ENCODE measurements at places on chromosomes 16 and 17. TPM values are rescaled to one million over a fixed set of nuclear protein-coding genes. Genes with fewer than 3 reads are reported as not detected.

DNA sequence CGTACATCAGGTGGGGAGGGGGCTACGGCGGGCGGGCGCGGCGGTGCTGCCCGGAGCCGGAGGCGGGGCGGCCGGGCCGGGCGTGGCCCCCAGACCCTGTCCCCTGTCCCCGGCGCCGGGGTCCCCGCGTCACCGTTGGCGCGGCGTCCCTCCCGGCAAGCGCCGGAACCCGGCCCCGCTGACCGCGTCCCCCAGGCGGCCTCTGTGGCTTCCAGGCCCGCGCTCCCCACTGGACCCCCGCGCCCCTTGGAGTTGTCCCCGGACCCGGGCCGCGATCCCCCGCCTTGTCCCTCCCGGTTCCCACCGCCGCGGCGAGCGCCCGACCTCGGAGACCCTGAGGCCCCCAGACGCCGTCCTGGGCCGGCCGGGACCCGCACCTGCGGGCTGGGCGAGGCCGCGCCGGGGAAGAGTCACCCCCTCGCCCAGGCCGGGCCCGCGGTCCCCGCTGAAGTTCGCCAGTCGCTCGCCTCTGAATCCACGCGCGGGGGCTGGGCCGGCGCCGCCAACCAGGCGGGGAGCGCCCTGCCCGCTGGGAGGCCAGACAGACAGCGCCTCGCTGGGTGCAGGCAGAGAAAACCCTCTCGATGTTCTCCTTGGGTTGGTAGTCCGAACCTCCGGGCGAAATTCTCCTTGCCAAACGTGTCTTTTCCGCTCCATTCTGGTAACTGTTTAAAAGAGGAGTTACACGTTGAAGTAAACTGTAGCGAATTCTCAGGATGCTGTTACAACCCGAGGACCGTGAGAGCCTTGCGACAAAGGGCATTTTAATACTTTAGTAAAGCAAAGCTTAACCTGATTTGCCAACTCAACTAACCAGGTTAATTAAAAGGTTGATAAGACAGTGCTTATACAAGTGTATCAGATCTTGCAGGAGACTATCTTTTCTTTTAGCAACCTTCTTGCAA, 761 bp downstream of the GAN start:
- H3K27me3 ChIP-seq, result no peaks in the 10 kb centered on the region
- no peaks in the 10 kb centered on the region for H3K36me3 ChIP-seq
- peak overlapping the region; percentile 95 for H3K4me3 ChIP-seq
- peak overlapping the region; percentile 89 for H3K27ac ChIP-seq
- DNase-seq, result peak; percentile 36
- H3K4me1 ChIP-seq, result peaks cover 20% of the 10 kb centered on the region

DNA sequence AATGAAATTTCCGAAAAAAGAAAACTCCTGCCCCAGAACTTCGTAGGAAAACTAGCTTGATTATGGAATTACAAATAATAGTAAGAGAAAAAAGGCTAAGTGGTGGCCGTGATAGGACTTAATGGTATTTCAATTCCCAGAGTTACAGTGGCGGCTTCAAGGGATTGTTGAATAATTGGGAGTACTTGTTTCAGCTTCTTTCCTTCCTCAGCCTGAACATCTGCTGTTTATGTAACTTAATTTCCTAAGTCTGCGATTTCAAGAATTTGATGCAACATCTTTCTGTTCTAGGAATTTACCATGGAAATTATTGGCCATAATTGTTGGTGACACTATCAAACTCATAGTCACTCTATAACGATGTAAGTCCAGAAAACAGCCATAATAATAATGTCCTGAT, 684 bp upstream of the APPBP2 start:
- DNase-seq, result no peak
- peak overlapping the region; percentile 93 for H3K4me3 ChIP-seq
- H3K4me1 ChIP-seq, result peaks cover 17% of the 10 kb centered on the region
- peaks cover 16% of the 10 kb centered on the region for H3K36me3 ChIP-seq

- H3K4me3 ChIP-seq, result no peak overlapping the region
- H3K36me3 ChIP-seq, result no peaks in the 10 kb centered on the region
- no peak overlapping the region for H3K27ac ChIP-seq
- no peak for DNase-seq
- no peaks in the 10 kb centered on the region for H3K4me1 ChIP-seq
- H3K27me3 ChIP-seq, result no peaks in the 10 kb centered on the region
Observed at GRCh38 chr16:61858988-61859387, 177.2 kb downstream of the CDH8 start.

GRCh38 chr16:72789465-72789864, 258.5 kb downstream of the ZFHX3 start:
- no peaks in the 10 kb centered on the region for H3K27me3 ChIP-seq
- DNase-seq, result no peak
- no peak overlapping the region for H3K4me3 ChIP-seq
- H3K27ac ChIP-seq, result no peak overlapping the region
- H3K4me1 ChIP-seq, result peaks cover 31% of the 10 kb centered on the region

- H3K27me3 ChIP-seq, result peaks cover 3% of the 10 kb centered on the region
- H3K4me3 ChIP-seq, result no peak overlapping the region
- no peaks in the 10 kb centered on the region for H3K4me1 ChIP-seq
- DNase-seq, result peak; percentile 24
Observed at GRCh38 chr17:4420692-4421131, 13.0 kb upstream of the SPNS3 start.

DNA sequence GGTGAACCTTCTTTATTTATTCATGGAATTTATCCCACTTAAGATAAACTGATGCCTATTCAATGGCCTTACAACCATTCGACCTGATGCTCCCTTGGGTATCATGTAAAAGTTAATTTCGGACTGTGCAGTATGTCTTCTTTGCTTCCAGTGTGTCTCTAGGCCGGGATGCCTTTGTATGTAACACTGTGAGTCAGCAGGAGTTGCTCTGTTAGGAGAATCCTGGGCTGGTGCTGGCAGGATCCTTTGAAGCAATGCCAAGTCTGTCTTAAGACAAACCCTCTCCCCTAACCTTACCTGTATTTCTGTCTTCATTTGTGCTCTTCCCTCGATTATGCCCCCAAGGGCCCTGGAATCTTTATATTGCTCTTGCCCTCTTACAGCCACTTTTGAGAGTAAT, 37.9 kb upstream of the ABCA8 start:
- no peak for DNase-seq
- no peak overlapping the region for H3K4me3 ChIP-seq
- no peak overlapping the region for H3K27ac ChIP-seq
- H3K27me3 ChIP-seq, result no peaks in the 10 kb centered on the region
- H3K4me1 ChIP-seq, result peaks cover 8% of the 10 kb centered on the region

DNA sequence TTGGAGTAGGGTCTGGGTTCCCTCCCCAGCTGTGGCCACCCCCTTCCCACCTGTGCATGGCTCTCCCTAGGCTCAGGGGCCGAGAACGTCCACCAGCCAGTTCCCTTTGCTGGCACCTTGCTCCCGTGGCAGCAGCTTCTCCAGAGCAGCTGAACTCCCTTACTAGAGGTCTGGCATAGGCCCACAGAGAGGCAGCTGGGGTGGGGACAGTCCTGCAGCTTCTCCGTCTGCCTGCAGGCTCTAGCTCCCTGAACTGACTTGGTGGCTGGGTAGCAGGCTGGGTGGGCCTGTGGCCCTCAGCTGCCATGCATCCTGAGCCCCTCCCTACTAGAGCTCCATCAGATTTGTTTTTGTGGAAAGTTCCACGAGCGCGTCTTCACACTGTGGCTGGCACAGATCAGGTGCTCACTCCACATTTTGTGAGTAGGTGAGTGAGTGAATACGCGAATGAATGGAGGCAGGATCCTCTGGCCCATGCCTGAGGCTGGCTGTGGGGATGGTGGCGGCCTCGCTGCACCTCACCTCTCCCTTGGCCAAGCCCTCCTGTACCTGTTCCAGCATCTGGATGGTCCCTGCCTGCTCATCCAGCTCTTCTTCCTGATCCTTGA, 51.3 kb downstream of the PIPOX start:
- H3K36me3 ChIP-seq, result peaks cover 19% of the 10 kb centered on the region
- H3K27ac ChIP-seq, result no peak overlapping the region
- H3K27me3 ChIP-seq, result no peaks in the 10 kb centered on the region

DNA sequence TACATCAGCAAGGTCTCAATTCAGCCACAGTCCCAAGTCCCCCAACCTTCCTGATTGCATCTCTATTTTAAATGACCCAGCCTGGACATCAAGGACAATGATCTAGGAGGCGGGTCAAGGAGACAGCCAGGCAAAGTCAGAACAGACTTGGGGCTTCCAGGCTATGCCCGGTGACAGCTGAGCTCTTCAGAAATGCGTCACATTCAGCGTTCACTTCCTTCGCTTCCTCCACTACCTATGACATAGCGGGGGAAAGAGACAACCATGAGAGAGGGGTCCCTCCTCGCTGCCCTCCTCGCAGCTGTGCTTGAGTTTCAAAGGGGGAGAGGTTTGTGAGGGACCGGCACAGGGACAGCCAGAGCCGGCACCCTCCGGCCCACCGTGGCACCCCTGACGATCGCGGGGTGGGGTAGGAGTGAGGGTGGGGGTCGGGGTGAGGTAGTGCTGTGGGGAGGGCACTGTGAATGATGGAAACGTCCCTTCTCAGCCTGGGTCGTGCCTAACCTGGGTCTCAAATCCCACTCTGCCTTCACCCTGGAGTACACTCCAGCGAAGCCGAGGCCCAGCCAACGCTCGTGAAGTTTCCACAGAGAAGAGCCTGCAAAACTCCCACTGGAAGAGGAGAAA, 12.3 kb upstream of the LGALS3BP start:
- peaks cover 7% of the 10 kb centered on the region for H3K4me1 ChIP-seq
- H3K36me3 ChIP-seq, result peaks cover 26% of the 10 kb centered on the region
- H3K27ac ChIP-seq, result no peak overlapping the region
- no peaks in the 10 kb centered on the region for H3K27me3 ChIP-seq

GRCh38 chr16:5442054-5442453, 344.5 kb upstream of the EEF2KMT start:
- no peak for DNase-seq
- H3K27me3 ChIP-seq, result peaks cover 34% of the 10 kb centered on the region
- H3K4me1 ChIP-seq, result no peaks in the 10 kb centered on the region

GRCh38 chr16:50944436-50944835, 202.6 kb downstream of the CYLD start:
- peaks cover under 1% of the 10 kb centered on the region for H3K4me1 ChIP-seq
- DNase-seq, result no peak
- no peaks in the 10 kb centered on the region for H3K36me3 ChIP-seq
- H3K27me3 ChIP-seq, result peaks cover 10% of the 10 kb centered on the region
- H3K4me3 ChIP-seq, result no peak overlapping the region

DNA sequence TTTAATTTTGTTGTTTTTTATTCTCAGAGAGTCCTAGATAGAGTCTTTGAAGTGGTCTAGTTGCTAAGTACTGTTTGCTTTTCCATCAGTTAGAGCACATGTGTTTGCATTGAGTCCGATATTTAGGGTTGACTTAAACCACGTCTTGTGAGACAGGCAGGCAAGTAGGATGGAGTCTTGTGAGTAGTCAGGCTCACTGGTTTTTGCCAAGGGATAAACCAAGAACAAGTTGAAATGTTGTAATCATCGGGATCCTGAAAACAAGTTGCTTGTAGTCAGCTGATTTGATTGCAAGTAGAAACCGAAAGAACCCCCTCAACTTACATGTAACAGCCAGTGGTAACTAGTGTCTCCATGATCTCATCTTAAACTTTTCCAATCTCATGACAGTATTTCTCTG, 17.2 kb downstream of the ATP6V0A1 start:
- DNase-seq, result no peak
- H3K4me1 ChIP-seq, result peaks cover 9% of the 10 kb centered on the region
- no peak overlapping the region for H3K27ac ChIP-seq
- H3K27me3 ChIP-seq, result no peaks in the 10 kb centered on the region
- H3K36me3 ChIP-seq, result peaks cover 45% of the 10 kb centered on the region

GRCh38 chr16:49439676-49440075, 66.1 kb downstream of the C16orf78 start:
- no peaks in the 10 kb centered on the region for H3K36me3 ChIP-seq
- H3K4me3 ChIP-seq, result no peak overlapping the region
- peaks cover 42% of the 10 kb centered on the region for H3K27me3 ChIP-seq
- no peak for DNase-seq

- H3K36me3 ChIP-seq, result peaks cover 12% of the 10 kb centered on the region
- H3K4me3 ChIP-seq, result no peak overlapping the region
- no peak for DNase-seq
- no peak overlapping the region for H3K27ac ChIP-seq
- no peaks in the 10 kb centered on the region for H3K27me3 ChIP-seq
Observed at GRCh38 chr17:65941356-65941899, 250.5 kb downstream of the CEP112 start.

- peaks cover 1% of the 10 kb centered on the region for H3K36me3 ChIP-seq
- H3K4me3 ChIP-seq, result no peak overlapping the region
- H3K27ac ChIP-seq, result no peak overlapping the region
- DNase-seq, result no peak
- H3K4me1 ChIP-seq, result no peaks in the 10 kb centered on the region
- peaks cover 15% of the 10 kb centered on the region for H3K27me3 ChIP-seq
Observed at GRCh38 chr17:75712446-75712845, 8.8 kb upstream of the ITGB4 start.

DNA sequence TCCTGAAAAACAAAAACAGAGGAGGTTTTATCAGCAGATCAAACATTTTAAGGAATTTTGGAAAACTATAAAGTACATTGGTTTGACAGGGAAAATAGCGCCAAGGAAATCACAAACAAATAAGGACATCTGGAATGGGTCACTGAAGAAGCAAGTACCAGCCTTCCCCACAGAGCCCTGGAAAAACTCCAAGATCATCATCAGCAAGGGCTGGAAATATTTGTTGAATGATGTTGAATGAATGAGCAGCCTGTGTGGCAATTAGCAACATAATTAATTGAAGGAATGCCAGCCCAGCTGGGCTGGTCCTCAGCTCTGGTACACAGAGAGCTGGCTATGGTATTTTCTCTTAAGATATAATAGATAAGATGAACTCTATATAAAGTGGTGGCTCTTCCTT, 290.4 kb downstream of the HS3ST3A1 start:
- no peak overlapping the region for H3K4me3 ChIP-seq
- H3K36me3 ChIP-seq, result no peaks in the 10 kb centered on the region
- H3K4me1 ChIP-seq, result peaks cover 6% of the 10 kb centered on the region
- no peak for DNase-seq
- no peak overlapping the region for H3K27ac ChIP-seq

GRCh38 chr17:79033046-79033616, 9.2 kb downstream of the C1QTNF1 start:
- peaks cover 29% of the 10 kb centered on the region for H3K27me3 ChIP-seq
- no peak overlapping the region for H3K4me3 ChIP-seq
- no peaks in the 10 kb centered on the region for H3K4me1 ChIP-seq
- DNase-seq, result no peak
- H3K36me3 ChIP-seq, result no peaks in the 10 kb centered on the region
- no peak overlapping the region for H3K27ac ChIP-seq

GRCh38 chr16:31429314-31429713, 1.2 kb upstream of the COX6A2 start:
- H3K27ac ChIP-seq, result no peak overlapping the region
- H3K36me3 ChIP-seq, result no peaks in the 10 kb centered on the region
- H3K4me1 ChIP-seq, result no peaks in the 10 kb centered on the region

- no peaks in the 10 kb centered on the region for H3K36me3 ChIP-seq
- peaks cover 10% of the 10 kb centered on the region for H3K4me1 ChIP-seq
- peak within 1 kb of the TSS; percentile 89 for H3K4me3 ChIP-seq
- peak within 1 kb of the TSS; percentile 86 for H3K27ac ChIP-seq
- DNase-seq, result peak; percentile 68
Observed at GRCh38 chr17:44947461-44948314, at the start of gene KIF18B. KIF18B (minus strand) TSS chr17:44947773; CDS start chr17:44936344, 11,429 bp downstream.

GRCh38 chr16:48905632-48906505, 295.9 kb upstream of the N4BP1 start:
- H3K27me3 ChIP-seq, result peaks cover 67% of the 10 kb centered on the region
- H3K4me1 ChIP-seq, result peaks cover 11% of the 10 kb centered on the region
- no peak overlapping the region for H3K4me3 ChIP-seq
- no peak for DNase-seq

ZNF750 gene
- 0.11 TPM for total RNA-seq

DOC2A gene
- total RNA-seq, result 5.0 TPM

ADAP2 gene
- total RNA-seq, result 2.3 TPM

PIPOX gene
- total RNA-seq, result 5.3 TPM

CLEC3A gene
- not detected for total RNA-seq

MLYCD gene
- 9.4 TPM for total RNA-seq

TAT gene
- total RNA-seq, result not detected

BCO1 gene
- total RNA-seq, result 2.2 TPM

GDPD3 gene
- 13.8 TPM for total RNA-seq

CCDC200 gene
- not detected for total RNA-seq

CD300H gene
- total RNA-seq, result not detected

MOSMO gene
- 15.7 TPM for total RNA-seq

All from progenitor cell of endocrine pancreas (in vitro differentiated cells).